Activated T-helper 1 cell treated with anti-CD3 and anti-CD28 coated beads, Interleukin-2, amount 50 U/mL, for 16 hours (primary cell): ENCODE measurements at places on chromosomes 6 and 20.

DNA sequence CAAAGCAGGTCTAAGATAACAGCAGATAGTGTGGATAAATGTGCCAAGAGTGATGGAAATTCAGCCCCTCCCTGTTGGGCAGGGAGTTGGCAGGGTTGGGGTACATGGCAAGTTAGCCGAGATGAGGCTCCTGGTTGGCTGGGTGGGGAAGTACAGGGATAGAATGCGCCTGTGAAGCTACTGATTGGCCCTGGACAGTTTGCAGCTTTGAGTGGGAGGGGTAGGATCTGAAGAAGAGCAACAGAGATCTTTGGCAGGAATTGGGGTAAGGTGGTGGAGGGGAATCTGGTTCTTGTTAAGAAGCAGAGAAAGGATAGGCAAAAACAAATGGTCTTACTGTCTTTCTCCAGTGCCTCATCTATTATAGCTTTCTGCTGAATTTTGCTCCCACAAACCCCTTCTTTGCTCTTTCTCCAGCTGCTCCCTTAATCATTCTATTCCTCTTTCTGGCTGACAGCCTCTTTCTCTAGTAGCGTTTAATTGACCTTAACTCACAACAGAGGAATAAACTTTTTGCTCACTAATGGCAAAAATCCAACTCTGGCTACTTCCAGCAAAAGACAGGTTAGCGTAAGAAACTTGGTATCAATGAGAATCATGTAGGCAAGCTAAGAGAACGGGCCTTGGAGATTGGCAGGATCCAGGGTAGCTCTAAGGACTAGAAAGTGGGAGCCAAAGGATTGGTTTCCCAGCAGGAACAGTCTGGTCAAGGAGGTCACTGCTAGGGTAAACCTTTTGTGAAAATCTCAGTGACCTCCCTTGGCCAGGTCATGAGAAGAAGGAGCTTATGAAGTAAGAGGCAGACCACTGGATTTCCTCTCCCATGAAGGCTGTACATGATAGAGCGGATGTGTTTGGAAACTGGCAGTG, 86.3 kb upstream of the CARMIL1 start:
- no peak for DNase-seq

DNA sequence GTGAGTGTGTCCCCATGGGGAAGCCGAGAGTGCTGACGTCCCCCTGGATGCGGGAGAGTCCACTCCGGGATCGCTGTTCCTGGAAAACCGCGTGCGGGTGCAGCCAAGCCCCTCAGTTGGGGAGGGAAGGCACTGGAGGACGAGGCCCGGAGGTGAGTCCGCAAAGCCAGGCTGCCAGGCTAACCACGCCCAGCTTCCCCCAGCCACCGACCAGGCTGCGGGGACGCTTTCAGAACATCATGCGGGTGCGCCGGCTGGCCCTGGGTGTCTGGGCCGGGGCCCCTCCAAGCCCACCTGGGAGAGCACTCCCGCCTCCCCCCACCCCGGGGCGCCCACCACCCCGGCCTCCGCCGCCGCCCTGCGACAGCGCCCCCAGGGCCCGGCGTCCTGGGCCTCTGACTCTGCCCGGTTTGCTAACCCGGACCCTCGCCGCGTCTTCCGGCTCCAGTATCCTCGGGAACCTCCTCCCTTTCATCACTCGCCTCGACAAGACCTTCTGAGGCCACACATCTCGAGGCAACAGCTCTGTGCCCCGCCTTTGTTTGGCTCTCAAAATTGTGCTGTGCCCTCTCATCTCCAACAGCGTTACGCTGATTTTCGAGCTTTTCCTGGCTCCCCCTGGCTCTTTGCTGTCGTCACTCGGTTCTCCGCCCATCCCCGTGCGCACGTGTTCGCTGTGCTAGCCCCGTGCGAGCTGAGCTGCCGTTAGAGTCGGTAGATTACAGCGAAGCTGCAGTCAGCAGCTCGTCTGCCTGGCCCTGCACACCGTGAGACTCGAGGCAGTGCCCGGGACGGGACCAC, 47.1 kb upstream of the ENTPD6 start:
- peak; percentile 30 for DNase-seq

- DNase-seq: no peak
Observed at GRCh38 chr6:37456126-37456525, 23.1 kb downstream of the CMTR1 start.

DNA sequence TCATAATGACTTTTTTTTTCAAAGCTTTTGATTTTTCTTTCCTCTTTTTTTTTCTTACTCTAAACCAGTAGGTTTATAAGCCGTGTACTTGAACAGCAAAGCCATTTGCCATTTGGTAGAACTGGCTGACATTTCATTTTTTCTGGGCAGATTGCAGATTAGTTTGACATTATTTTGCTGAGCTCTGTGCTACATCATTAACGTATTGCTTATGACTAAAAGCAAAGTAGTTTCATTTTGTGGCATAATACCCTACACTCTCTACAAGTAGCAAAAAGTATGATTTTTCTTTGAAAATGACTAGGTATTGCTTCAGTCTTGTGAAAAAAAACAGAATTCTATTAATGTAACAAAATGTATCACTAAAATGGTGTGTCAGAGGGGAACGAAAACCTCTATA, 141.3 kb downstream of the GRIK2 start:
- DNase-seq: no peak

DNA sequence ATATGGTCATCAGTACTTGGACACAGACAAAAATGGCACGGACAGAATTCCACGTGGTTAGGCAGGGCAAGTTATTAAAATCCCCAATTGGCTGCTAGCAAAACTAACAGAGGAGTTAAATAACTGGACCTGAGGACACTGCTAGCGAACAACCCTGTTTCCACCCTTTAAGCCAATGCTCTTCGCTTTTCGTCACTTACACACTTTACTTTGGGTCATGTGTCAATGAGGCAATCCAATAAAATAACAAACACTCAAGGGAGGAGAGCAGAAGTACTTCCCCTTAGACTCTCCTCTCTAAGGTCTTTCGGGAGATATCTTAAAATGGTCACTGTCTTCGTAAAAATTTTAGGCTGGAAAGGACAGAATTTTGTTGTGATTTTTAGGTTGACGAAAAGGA, 68.6 kb downstream of the LCA5 start:
- no peak for DNase-seq

DNA sequence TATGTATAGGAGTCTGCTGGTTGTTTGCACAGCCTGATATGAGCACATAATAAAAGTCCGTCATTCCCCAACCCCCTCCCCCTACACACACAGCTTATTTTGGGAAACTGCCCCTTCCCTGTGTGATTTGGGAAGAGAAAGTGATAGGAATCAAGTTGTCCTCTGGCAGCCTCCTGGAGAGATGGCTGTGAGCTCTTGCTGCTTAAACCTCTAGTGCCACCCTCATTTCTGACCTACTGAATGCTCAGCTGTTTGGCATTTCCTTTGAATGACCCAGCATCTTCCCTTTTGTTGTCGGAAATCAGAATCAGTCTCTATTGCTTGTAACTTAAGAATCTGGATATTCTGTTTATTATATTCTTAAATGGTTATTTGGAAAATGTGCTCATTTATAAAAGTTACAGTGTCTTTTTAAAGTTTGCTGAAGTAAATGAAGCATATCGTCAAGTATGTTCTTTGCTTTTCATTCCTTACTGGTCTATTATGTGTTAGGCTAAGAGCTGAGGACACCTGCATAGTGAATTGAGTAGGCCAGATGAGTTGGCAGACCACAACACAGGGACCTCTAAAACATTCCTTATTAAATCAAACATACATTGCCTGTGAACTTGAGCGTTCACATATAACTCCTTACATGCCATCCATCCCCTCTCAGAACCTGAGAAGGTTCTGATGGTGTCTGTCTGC, 5.5 kb downstream of the RWDD2A start:
- no peak for DNase-seq

DNA sequence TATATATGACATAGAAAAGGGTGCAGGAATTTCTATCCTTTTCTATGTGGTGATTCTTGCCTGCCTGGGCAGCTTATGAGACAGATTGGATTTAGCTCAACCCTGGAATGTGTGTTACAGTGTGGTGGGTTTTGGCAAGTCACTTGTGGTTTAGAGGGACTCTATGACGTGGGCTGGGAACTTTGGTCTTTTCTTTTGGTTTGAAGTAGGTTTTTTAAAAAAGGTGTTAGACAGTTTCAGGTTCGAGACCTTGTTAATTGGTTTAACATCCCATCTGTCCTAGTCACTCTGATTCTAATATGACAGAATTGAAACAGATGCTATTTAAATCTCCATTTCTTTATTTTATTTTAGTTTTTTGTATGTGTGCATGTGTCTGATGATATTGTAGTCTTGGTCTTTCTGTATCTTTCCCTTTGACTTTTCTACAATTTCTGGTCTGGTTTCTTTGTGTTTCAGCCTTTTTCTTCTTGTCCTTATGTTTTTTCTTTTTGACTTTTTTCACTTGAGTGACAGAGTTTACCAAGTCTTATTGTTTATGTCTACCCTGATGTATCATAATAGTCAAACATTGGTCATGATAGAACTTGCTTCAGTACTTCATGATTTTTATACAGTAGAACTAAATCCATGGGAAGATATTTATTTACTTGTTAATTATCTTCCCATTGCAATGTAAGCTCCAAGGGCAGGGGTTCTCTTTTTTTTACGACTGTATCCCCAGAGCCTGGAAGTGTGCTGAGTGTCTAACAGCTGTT, 174.3 kb downstream of the CDKAL1 start:
- DNase-seq: no peak

DNA sequence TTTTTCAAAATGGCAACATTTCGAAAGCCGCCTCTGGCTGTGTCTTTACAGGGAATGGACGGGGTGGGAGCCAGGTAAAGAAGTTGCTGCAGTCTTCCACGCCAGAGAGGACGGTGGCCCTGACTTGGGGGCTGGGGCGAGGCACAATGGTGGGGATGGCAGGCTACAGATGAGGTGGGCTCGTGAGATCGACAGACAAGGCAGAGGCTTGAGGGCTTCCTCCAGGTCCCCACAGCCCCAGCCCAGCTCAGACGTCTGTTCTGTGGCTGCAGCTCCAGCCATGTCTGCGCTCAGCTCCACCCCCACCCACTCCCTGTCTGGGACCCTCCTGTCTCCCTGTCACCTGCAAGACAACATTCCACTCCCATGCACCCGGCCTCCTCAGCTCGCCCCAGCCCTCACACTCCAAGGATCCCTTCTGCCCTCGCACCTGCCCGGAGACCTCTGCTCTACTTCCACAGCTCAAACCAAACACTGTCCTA, 7.4 kb upstream of the C20orf144 start:
- no peak for DNase-seq

GRCh38 chr6:112087916-112088315, 525 bp downstream of the FAM229B start:
- no peak for DNase-seq

DNA sequence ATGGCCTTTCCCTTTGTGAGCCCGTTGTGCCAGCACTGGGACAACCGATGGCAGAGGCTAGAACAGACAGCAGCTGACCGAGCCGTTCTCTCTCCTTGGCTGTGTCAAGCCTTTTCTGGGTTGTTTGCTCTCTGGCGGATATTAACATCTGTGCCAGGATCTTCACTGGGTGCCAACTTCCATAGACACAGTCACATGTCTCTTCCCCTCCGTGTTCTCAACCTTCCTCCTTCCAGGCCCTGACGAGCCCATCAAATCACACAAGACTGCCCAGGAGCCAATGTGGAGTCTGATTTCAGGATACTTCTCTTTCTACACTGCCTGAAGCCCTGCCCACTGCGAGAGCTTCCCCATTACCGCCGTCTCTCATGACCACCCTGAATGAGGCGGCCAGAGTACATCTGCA, 111.0 kb upstream of the RALGAPA2 start:
- no peak for DNase-seq

GRCh38 chr6:9360881-9361280, 925.5 kb upstream of the SLC35B3 start:
- no peak for DNase-seq

- no peak for DNase-seq
Observed at GRCh38 chr6:35089216-35089934, 51.8 kb downstream of the TCP11 start.

- DNase-seq: no peak
Observed at GRCh38 chr6:137051790-137052472, 7.2 kb upstream of the IL20RA start.

- DNase-seq: no peak
Observed at GRCh38 chr6:70849348-70850069, 107.4 kb downstream of the B3GAT2 start.

DNA sequence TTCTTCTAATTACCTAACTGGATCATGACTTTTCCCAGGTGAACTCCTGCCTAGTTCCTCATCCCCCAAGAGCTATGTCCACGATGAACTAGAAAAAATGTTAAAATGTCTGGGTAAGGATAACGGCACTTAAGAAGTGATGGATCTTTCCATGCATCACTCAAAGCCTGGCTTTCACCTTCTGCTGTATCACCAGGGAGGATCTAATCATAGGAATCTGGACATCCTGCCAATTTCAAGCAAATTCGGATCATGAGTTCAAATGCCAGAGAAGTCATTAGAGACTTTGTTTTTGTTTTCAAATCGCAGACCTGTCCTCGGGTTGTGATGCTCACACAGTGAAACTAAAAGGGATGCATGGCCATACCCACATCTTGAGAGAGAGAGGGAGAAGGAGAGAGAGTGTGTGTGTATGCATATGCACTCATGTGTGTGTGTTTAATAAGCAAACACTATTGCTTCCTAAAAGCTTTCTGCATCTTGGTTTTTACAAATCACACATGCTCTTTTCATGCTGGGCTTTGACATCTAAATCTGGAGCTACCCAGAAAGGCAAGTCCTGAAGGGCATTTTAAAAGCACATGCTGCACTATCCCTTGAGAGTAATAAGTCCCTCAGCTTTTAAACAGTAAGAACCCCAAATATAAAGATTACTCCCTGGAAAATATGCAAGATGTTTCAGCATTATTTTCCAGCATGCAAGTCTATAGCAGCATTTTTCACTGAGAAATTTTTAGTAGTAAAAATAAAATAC, 524.6 kb upstream of the NOX3 start:
- no peak for DNase-seq

DNA sequence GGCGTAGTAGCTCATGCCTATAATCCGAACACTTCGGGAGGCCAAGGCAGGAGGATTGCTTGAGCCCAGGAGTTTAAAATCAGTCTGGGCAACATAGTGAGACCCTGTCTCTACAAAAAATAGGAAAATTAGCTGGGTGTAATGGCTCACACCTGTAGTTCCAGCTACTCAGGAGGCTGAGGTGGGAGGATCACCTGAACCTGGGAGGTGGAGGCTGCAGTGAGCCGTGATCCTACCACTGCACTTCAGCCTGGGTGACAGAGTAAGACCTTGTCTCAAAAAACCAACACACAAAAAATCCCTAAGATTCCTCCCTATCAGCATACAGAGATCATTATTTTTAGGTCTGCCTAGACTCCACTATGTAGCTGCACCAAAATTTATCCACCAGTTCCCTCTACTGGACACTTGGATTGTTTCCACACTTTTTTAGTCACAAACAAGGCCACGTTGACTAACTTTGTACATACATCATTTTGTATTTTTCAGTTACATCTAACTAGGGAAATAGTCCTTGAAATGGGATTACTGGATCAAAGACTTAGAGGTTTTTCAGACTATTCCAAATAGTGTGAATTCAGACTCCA, 3.6 kb upstream of the PHF1 start:
- no peak for DNase-seq

GRCh38 chr20:34997774-34998173, 42.1 kb downstream of the MYH7B start:
- no peak for DNase-seq

- DNase-seq: no peak
Observed at GRCh38 chr6:75116946-75117345, 88.9 kb downstream of the COL12A1 start.
